Activated T-helper 9 cell treated with anti-CD3 and anti-CD28 coated beads, Interleukin-2, amount 50 U/mL, for 16 hours (primary cell): ENCODE measurements at places on chromosomes 1 and 21.

DNA sequence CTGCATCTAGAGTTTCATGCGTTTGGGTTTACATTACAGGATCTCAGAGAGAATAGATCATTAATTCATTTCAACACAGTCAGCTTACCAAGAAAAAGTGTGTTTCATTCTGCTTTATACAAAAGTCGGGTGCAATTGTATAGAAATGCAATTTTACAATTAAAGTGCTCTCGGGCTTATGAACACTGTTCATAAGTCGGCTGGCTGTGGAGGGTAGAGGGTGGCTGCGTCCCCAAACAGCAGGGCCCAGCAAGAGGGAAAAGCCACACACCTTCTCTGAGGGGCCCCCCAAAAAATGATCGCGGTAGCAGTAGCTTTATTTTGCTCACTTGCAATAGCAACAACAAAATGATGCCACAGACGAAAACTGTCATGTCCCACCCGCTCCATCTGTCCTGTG is 13.8 kb upstream of the ZBTB18 start:
- no peak for DNase-seq

DNA sequence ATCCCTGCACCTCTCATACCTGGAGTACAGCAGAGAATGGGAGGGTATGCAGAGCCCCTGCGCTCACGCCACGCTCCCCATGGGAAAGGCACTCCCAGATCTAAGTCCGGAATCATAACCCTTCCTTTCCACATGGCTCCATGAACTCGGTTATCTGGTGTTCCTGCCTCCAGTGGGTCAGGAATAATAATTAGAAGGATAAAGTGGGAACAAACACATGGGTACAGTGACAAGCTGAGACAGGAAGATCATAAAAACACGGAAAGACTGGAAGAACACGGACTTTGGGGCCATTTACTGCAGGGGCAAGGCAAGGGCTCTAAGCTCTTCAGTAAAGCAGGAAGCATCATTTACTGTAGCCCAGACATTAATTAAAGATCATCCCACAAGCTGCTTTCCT is 48.6 kb downstream of the FOXO6 start:
- DNase-seq: no peak

- DNase-seq: no peak
Measured at GRCh38 chr1:238660849-238661248, 725.5 kb upstream of the CHRM3 start.

DNA sequence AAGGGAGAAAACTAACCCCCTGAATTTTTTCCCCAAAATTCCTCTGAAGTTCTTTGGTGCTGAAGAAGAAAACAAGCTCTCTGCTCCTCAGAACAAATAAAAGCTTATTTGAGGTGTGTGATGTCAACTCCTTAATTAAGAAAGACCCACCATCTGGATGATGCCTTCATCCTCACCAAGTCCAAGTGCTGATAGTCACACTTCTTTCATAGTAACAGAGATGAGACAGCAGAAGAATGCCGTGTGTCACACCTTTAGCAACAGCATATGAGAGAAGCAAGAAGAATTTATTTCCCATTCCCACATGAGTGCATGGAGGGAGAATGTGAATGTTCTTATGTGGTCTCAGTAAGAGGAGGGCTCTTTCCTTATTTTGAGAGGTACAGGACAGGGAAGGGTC is 91.2 kb downstream of the TGFB2 start:
- no peak for DNase-seq

- DNase-seq: no peak
Measured at GRCh38 chr1:44144962-44145756, 3.7 kb upstream of the KLF18 start.

GRCh38 chr1:64302971-64303370 is 99.5 kb downstream of the UBE2U start:
- DNase-seq: no peak

- DNase-seq: no peak
Measured at GRCh38 chr1:22562584-22563583, at the start of gene EPHA8. Gene EPHA8 (plus strand): TSS chr1:22563489. CDS start chr1:22563636, 147 bp downstream.
